GM13977 (cell line): ENCODE measurements at places on chromosomes 7 and 10.

GRCh38 chr7:109611656-109612055 is 1042.0 kb downstream of the DNAJB9 start:
- DNase-seq = no peak

- DNase-seq = no peak
Measured at GRCh38 chr10:92969151-92969550, 91.4 kb upstream of the CYP26C1 start.

DNA sequence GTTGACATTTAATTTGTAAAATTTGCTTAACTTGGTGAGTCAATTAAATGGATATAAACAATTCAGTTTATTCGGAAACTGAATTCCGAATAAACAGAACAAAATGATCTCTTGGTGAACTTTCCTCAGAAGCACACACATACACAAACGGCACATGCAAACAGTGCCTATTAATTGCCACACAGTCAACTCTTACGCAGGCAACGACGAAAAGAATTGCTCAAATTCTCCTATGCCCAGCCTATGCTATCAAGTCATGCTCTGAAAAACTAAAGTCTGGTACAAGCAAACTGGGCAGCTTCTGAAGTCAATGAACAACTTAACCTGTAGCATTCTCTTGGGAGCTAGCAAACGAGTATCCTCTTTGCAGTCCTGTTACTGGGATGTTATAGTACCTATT is 38.8 kb upstream of the ASL start:
- no peak for DNase-seq

DNA sequence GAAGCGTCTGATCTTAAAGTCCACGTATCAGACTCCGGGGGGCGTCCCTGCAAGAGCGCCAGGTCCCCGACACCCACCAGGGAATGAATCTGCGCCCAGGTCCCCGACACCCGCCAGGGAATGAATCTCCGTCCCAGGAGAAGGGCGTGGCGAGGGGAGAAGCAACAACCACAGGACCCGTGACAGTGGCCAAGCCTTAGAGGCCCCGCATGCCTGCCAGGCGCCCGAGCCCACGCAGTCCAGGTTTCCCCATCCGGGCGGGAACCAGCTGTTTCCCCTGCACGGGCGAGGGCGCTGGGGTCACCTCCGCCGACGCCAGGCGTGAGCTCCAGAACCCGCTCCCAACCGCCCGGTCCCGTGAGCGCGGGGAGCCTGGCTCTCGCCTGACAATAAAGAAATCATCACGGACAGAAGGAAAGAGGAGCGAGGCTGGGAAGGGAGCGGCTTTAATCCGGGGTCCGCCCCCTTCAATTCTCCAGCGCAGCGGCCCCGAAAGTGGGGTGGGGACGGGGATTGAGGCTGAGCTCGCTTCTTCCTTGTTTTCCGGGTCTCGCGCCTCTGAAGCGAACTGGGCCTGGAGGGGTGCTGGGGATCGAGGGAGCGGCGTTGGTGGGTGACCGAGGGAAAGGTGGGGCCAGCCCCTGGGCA is 29.0 kb upstream of the BMS1 start:
- DNase-seq = no peak

DNA sequence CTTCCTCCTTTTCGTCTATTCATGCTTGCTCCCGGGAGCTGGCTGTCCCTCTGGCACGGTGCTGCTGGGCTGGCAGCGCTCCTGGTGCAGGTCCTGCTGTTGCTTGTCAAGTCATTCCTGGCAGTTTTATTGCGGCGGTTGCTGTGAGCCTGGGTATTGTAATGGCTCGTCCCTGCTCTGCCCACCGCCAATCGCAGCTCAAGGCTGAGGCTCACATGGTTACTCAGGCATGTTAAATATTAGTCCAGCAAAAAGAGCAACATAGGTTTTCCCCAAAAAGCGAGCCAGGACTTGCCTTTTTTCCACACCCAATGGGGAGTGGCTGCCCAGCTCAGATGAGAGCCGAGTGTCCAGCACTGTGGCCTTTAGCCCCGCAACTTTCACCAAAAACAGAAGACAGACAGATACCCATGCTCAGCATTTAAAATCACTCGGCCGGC is 492.9 kb upstream of the FOXK1 start:
- no peak for DNase-seq

GRCh38 chr7:93985101-93985500 is 19.1 kb downstream of the BET1 start:
- DNase-seq = no peak

DNA sequence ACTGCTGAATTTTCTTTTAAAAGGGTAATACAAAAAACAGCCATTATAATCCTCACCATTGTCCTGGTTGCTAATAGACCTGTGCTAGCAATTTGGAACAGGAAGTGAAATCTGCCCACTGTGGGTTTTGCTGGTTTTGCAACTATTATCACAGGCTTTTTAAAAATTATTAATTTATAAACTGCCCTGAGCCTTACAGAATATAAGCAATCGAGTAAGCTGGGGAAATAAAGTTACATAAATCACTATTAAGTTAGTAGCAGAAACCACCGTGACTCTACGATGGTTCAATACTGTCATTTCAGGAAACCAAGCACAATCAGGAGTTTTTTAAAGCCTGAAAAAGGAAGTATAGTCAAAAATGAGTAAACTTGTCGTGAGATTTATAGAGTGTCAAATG is 62.3 kb downstream of the TMEM26 start:
- no peak for DNase-seq

- DNase-seq = no peak
Measured at GRCh38 chr10:1333981-1334380, 277.8 kb downstream of the WDR37 start.

- no peak for DNase-seq
Measured at GRCh38 chr10:100008708-100009282, 952 bp downstream of the DNMBP start.

DNA sequence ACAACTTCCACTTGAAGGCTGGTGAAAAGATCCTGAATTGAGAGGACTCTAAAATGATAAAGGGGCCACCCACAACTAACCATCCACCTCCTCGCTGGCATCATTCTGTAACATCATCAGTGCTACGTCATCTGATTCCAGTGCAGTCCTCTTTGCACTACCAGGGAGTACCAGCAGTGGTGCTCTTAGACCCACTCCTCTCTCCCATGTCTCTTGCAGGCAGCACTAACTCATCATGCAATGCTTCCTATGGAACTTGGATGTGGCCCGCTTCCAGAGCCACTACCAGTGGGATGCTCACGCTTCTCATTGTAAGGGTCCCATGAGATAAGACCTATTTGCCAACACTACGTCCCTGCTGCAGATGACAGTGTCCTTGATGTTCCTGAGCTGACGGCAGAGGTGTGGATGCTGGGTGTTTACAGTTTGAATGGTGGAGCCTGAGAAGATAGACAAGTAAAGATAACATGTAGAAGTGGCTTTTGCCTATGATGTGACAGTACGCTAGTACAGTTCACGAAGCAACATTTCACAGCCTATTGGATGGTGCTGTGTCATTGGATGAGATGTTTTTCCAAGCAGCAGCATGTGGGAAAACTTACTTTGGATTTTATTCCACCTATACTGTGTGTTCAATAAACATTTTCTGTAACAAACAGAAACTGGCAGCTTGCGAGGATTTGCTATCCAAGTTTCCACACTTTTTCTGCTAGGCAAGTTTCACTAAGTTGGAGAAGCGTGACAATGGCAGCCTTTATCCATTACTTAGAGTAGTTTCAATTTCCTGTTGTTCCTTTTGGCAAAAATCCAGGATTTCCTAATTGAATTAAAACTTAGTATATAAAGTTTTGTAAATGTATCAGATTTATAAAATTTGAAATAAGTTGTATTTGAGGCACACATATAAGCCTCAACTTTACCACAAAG is 35.8 kb upstream of the COBL start:
- no peak for DNase-seq

- peak; percentile 76 for DNase-seq
Measured at GRCh38 chr7:105656922-105657521, 75.7 kb upstream of the EFCAB10 start.

- no peak for DNase-seq
Measured at GRCh38 chr7:129535896-129536295, 33.6 kb downstream of the SMKR1 start.

DNA sequence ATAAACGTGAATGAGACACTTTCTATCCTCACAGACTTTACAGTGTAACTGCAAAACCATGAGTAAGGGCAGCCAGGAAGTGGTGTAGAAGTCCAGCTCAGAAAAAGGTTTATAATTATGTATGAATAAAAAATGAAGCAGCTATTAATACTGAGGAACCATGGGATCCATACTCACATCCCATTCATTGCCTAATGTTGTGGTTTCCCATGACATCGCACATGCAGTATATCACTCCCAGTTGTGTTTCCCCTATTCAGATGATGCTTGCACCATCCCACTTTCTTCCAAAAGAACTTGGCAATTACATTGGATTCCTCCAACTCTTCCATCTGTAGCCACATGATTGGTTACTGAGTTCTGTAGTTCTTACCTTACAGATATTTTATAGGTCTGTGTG is 74.5 kb upstream of the SEMA3D start:
- DNase-seq = no peak

- no peak for DNase-seq
Measured at GRCh38 chr10:120782336-120782735, 68.8 kb upstream of the WDR11 start.

DNA sequence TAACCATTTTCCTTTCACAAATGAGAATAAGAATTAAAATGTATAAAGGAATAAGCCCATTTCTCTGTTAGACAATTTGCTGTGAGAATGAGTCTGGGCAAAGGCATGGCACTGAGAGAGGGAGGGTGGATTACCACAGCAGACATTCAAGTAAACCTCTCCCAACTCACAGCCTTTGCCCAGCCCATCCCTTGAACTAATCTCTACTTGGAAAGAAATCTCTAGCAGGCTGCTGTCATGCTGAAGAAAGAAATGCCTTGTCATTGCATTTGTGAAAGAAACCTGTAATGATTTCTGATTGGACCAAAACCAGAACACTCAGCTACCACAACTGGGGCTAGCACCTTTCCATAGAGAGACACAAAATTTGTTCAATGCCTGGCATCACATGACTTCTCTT is 39.2 kb downstream of the CH25H start:
- no peak for DNase-seq

DNA sequence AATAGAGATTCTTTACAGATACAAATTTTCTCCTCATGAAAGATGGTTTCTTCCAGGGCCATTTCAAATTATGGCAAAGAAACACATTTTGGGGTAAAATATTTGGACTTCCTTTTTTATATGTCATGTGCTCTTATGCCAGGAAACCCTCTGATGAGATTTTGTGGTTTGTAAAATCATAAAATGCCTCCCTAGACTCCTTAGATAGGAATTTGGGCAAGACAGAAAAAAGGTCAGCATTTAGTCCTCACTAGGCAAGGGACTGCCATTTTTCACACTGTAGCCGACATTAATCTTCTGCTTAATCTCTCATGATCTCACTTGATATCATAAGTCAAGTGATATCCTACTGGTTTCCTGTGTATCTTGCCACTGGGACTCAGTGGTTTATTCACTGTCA is 286.4 kb downstream of the ARHGAP12 start:
- no peak for DNase-seq

DNA sequence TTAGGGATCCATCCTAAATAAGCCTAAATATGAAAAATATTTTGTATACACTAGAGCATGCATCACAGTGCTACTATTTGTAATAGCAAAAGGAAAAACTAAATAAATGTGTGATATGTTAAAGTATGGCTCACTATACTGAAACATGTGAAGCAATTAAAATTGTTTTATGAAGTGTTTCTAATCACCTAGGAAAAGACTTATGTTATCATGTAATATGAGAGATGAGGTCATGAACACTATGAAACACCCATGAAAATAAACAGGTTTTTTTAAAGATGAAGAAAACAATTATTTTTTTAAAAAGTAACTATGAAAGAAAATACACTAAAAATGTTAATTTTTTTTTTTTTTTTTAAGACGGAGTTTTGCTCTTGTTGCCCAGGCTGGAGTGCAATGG is 16.8 kb upstream of the ARHGAP12 start:
- no peak for DNase-seq

GRCh38 chr7:88546808-88547207 is 212.7 kb upstream of the ZNF804B start:
- peak; percentile 24 for DNase-seq

GRCh38 chr7:133513608-133514007 is 260.7 kb downstream of the EXOC4 start:
- no peak for DNase-seq

- no peak for DNase-seq
Measured at GRCh38 chr10:30114401-30114800, 55.0 kb upstream of the JCAD start.

DNA sequence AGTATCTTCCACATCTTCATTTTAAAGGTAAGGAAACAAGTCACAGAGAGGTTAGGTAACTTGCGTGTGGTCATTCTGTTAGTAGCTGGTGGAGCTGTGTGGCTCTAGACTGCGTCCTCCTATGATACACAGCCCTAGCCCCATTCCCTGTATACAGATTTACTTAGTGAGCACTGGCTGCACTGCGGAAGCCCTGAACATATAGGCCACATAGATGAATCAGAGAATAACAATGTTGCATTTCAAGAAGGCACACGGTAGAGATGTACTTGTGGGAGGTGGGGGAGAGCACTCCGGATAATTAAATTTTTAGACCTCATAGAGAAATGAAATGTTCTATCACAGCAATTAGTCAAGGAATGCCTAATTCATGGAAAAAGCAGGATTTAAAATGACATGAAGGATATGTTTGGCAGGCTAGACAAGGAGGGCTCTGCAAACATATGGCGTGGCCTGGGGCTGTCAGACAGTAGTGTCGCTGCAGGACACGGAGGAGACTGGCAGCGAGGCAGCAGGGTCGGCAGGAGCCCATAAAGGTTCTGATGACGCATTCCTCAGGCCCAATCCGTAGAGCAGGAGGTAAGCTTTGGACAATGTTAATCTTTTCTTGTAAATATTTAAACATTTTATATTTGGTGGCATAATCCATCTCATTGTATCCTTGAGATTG is 29.5 kb downstream of the RAB11FIP2 start:
- DNase-seq = no peak

DNA sequence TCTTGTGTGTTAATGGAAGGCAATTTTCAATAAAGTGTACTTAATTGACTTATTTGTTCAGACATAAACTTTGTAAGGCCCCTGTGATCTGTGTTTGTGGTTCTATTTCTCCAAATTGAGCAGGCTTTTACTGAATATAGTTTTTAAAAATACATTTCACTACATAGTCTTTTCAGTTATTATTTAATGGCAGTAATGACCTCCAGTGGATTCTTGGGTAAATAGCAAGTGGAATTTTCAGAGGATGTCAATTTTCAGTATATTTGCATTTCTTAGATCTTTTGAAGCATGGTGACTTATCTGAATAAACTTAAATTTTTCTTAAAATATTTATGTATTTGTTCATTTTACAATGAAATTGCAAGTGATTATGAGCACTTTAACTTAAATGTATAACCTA is 203.1 kb upstream of the PCLO start:
- no peak for DNase-seq

DNA sequence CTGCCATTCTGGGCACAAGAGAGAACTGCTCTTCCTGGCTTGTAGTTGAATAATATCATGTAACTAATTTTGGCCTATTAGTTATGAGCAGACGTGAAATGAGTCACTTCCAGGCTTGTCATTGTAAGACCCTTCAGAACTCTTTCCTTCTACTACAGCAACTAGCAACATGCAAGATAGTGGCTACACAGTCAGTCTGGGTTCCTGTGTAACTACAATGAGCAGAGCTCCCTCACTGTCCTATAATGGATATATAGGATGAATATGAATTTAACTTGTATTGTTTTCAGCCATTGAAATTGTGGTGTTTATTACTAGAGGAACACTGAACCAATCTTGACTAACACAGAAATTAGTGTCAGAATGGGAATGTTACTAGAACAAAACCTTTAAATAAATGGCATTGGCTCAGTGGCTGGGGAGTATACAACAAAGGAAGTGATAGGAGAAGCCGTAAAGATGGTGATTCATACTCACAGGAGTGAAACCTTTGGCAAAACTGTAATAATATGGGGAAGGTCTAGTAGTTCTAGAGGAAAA is 2.9 kb upstream of the MTPN start:
- DNase-seq = peak; percentile 24

GRCh38 chr10:105073999-105074398 is 432.9 kb downstream of the SORCS3 start:
- no peak for DNase-seq
